Ecto neural progenitor cell (in vitro differentiated cells): ENCODE measurements at places on chromosomes 4 and X.

DNA sequence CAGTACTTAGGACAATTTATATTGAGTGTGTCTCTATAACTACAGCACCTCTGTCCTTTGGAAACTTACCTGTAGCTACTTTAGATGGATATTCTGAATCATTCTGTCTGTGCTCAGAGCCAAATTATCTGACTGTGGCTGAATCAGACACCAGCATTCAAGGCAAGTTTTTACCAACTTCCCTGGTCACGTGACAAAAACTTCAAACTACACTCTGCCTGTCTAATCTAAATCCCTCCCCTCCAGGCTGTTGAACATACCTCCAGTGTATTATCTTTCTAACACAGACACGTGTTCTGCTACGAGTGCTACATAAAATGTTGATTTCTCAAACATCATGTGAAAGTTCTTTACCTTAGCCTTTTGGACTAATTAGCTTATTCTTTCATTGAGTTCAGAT, 641.2 kb upstream of the CPEB2 start:
- no peak for DNase-seq

DNA sequence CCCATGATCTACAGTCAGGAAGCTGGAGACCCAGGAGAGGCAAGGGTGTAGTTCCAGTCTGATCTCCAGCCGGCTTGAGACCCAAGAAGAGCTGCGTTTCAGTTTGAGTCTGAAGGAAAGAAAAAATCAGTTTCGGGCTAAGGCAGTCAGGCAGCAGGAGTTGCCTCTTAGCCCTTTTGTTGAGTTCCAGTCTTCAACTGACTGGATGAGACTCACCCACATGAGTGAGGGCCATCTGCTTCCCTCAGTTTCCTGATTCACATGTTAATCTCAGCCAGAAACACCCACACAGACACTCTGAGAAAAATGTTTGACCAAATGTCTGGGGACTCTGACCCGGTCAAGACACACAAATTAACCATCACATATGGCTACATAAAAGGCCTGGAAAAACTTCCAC, 73.6 kb upstream of the ELOVL6 start:
- no peak for DNase-seq

DNA sequence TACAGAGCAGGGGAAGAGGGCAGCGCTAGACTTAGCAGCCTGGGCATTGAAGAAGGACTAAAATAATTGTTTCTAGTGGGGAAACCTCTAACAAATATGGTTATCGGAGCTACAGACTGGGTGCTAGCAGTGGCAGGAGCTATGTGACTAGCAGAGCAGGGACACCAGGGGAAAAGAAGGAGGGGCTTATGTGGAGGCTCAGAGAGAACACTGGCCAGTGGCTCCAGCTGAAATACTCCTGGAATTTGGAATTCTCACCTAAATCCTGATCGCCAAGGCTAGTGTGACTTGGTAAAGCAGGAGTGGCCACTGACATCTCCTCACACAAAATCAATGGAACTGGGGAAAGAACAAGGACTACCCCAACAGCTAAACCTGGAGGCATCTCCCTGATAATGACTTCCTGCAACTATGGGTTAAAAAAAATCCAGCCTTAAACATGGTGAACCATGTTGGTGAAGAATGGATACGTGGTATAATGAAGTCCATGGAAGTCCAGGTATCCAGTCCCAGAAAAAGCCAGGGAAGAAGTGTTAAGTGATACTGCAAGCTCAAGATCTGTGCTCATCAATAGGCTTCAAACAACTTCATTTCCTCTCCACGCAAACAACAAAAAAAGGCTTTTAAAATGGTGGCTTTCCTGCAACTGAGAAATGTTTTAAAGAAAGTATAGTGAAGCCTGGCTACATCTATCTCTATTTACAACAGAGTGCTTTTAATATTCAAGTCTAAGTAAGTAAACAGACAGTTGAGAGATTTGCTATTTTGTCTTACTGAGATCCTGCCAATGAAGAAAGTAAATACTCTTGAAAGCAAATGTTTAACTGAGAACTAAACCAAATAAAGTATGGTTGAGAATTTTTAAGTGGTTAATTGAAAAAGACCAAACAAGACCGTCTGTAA, 1.8 kb downstream of the TAPT1 start:
- peak; percentile 48 for DNase-seq

- no peak for DNase-seq
Measured at GRCh38 chr4:142282870-142283431, 563.1 kb downstream of the INPP4B start.

DNA sequence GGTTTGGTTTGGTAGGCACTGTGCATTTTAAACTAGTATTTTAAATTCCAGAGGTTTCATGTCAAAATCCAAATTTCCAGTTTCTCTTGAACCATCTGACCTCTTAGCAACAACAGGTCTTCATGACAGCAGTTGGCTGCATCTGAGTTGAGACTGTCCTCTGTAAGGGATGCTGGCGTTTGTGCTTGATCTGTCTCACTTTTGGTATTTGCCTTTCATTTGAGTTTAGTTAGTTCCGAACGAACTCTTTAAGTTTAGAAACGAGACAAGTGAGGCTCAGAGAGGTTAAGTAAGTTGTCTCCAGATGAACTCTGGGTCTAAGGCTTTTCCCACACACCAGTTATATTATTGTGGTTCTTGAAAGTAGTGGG, 29.1 kb downstream of the SPARCL1 start:
- DNase-seq: no peak

DNA sequence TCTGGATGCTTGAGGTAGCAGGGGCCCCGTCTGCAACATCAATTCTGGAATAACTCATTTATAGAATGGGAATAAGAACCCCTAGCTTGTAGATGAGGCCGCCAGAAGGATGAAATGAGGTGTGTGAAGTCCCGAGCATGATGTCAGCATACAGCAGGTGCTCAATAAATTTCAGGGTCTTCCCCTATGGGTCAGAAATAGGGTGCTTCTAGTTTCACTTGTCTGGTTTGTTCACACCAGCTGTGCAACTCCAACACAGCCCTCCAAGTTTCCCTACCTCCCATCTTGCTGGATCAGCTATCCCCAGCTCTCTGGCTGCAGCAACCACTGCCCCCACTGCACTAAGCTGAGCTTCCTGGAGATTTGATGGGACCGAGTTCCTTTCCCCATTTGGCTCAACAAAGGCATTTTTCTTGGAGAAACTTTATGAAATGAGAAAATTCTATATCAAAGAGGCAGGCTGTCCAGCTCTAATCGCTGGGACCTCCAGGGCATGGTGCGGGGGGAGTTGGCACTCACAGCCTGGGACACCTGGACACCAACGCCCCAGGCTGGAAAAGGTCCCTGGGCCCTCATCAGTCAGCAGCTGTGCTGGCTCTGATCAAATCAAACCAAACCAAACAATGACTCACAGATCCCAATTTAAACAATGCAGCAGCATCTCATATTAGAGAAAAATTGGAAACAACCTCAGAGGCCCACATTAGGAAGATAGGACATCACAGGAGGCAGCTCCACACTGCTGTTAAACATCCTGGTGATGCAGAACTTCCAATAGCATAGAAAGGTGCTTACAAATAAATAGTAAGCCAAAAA, 13.3 kb downstream of the SLC2A9 start:
- no peak for DNase-seq

GRCh38 chrX:153488231-153488914, 6.4 kb upstream of the BGN start:
- peak; percentile 53 for DNase-seq

DNA sequence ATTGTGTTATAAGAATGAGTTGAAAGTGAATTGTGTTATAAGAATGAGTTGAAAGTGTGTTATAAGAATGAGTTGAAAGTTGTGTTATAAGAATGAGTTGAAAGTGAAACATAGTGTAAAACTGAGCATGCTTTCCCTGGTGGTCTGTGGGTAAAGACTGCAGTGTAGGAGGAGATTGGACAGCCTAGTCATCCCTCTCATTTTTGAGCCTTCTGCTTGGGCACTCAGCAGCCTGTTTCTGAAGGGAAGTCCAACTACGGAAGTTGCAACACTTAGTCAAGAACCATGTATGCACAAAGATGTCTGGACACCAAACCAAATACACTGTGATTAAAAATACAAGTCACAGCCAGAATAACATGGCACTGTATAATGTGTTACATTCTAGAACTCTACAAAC, 72.6 kb downstream of the ANK2 start:
- no peak for DNase-seq

DNA sequence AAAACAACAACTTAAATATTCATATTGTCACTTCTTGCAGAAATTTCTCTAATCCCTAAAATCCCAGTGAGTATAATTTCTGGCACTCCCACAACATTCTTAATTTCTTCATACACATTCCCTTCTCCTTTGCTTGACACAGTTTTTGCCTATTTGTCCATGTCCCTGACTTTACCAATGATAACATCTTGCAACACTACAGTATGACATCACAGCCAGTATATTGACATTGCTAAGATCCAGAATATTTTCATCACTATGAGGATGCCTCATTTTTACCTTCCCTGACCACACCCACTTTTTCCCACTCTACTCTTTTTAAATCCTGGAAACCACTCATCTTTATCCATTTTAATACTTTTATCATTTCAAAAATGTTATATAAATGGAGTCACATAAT, 292.3 kb upstream of the GK2 start:
- no peak for DNase-seq

- DNase-seq: no peak
Measured at GRCh38 chrX:10174051-10174450, 17.3 kb downstream of the CLCN4 start.

DNA sequence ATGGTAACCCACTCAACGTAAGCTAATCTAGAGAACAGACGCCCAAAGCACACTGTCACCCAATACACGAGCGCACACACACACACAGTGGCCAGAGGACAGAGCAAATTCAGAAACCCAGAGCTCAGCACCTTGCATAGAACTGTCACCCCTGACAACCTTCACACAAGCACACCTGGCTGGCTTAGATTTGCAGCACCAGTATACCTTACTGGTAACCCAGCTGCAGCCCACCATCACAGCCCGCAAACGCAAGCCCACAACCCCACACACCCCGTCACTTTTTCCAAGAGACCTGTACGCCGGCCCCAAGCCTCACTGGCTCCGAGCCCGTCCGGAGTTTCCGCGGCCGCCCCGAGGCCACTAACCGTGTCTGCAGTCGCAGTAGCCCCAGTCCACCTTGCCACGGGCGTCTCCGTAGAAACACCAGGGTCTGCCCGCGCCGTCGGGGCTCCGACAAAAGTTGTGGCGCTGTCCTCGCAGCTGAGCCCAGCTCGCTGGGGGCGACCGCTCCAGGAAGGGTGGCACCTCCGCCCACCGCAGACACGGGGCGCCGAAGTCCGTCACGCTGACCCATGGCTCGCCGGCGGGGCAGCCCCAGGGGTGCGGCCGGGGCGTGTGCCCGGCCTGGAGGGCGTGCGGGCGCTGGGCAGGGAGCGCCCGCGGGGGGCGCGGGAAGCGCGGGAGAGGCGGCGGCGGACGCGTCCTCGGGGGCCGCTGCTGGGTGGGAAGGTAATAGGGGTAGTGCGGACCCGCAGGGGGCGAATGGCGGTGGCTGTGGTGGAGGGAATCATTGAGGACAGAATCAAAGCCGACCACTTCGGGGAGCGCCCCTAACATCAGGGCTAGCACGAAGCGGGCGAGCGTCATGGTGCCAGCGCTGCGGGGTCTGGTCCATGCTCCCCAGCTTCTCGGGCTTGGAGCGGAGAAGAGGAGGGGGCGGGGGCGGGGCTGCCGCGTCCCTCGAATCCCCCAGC, 664 bp downstream of the PRSS12 start:
- DNase-seq: peak; percentile 66

DNA sequence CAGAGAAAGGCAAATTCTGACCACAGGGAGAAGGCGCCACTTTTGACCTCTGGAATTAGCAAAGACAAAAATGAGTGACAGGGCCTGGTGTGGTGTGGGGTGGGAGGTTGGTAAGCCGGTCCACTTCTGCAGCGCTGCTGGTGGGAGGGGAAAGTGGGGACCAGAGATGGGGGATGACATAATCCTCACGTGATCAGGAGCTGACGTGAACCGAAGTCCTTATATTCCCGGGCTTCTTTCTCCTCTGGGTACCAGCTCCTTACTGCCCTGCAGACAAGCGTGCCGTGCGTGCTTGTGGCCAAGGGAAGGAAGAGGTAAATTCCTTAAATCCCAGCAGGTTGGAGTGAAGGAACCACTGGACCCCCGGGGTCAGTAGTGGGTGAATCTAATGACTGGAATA, at the start of gene TCEAL7:
TCEAL7 (plus strand) TSS at position 249 of the 400 bp plus-strand sequence. CDS start 1,165 bp downstream, outside the sequence.
- DNase-seq: peak; percentile 64

DNA sequence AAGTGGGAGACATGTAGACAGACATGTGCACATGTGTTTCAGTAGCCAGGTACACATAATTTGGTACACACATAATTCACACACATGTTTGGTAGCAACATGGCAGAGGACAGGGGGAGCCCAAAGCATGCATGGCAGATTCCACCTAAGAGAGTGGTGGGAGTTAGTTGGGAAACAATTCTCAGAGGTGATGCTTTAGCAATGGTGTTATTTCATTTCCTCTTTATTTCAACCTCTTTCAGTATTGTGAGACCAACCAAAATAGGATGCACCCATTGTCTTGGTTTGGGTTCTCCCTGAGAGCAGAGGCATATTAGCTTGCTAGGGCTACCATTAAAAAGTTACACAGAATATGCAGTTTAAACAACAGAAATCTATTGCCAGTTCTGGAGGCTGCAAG, 92.2 kb upstream of the ANXA3 start:
- DNase-seq: no peak

DNA sequence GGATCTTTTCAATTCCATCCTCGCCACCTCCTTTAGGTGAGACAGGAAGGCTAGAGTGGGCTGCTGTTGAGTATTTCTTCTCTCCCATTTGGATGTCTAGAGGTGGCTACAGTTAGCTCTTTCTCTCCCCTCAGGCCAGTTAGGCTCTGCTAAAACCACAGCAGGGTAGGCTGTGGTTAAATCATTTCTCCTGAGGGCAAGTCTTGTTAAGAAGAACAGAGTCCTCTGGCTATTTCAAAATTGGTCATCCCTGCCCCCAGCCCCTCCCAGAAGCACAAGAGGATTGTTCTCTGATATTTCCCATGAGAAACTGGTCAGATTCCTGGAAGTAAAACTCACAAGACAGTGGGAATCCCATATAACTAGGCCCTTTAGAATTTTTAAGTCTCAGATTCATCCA, 1359.5 kb downstream of the TECRL start:
- no peak for DNase-seq

DNA sequence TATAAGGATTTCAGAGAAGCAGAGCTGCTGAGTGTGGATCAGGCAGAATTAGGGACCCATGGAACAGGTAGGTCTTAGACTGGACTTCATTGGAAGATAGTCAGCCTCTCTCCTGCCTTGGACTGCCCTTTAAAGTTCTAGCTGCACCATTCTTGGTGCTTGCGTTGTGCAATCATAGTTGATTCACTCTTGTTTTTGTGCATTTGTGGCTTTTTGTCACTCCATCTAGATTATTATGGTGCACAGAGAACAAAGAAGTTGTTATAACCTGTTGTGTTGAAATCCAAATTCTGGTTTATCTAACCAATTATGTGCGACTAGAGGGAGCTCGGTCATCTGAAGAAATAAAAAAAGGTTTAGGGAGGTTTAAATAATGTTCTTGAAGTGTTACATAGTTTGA, 59.3 kb downstream of the JADE1 start:
- no peak for DNase-seq

DNA sequence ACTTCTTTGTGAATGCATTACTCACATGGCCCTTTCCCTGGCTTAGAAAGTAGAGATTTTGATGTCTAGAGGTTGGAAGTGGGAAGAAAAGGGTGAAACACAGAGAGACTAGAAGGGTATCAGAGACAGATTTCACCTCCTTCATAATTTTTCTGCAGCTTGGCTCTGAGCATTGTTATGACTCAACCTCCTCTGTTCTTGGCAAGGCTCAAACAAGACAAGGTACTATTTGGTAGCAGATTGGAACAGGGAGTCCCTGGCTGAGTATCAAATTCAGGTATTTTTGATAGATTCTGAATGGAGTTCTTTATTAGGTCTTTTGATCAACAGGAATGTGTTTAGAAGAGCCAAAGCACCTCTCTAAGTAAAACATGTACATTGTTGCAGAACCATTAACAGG, 146.3 kb upstream of the CHRDL1 start:
- no peak for DNase-seq

GRCh38 chr4:142316025-142316424, 530.1 kb downstream of the INPP4B start:
- no peak for DNase-seq
